ENCODE measurements at places on chromosomes 4 and X.

GRCh38 chr4:184459413-184459812 is 14.9 kb downstream of the IRF2 start:
- DNase-seq = no peak

DNA sequence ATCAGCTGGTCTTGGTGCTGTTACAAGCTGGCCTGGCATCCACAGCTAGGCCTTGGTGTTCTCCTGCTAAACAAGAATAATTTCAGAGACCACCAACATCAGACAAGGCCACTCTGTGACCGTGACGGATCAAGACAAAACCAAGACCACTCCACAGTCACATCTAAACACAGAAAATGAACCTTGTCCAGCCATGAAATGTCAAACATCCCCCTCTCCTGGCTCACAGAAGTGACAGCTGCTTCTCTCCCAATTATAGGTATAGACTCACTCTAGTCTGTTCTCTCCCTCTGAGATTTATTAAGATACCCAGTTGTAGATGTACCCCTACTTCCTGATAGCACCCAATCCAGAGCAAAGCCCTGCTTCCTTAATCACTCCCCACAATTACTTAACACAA is 40.4 kb downstream of the EFHC2 start:
- no peak for DNase-seq

DNA sequence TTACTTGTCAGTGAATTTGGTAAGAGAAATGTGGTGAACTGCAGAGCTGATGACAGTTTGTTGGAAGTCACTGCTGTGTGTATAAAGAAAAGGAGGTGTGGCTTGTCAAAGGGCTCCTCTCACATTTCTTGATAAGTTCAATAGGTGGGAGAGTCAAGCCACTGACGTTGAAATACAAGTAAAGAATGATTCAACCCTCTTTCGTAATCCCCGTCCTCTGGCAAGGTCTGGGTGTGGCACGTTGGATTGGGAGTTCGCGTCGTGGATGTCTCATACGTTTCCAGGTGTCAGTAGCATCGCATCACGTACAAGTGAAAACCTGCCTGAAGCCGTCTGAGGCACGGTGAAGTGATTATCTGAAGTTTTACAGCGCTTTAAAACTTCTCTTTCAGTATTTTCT is 76.4 kb downstream of the EGF start:
- DNase-seq = no peak

DNA sequence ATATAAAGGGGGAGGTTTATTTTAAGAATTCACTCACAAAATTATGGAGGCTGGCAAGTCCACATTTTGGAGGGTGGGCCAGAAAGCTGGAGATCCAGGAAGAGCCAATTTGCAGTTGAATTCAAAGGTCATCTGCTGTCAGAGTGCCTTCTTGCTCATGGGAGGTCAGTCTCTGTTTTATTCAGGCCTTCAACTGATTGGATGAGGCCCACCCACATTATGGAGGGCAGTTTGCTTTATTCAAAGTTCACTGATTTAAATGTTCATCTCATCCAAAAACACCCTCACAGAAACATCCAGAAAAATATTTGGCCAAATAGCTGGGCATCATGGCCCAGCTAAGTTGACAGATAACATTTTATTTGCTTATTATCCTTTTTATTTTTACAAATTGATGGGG is 59.5 kb downstream of the SEPSECS start:
- DNase-seq = no peak

DNA sequence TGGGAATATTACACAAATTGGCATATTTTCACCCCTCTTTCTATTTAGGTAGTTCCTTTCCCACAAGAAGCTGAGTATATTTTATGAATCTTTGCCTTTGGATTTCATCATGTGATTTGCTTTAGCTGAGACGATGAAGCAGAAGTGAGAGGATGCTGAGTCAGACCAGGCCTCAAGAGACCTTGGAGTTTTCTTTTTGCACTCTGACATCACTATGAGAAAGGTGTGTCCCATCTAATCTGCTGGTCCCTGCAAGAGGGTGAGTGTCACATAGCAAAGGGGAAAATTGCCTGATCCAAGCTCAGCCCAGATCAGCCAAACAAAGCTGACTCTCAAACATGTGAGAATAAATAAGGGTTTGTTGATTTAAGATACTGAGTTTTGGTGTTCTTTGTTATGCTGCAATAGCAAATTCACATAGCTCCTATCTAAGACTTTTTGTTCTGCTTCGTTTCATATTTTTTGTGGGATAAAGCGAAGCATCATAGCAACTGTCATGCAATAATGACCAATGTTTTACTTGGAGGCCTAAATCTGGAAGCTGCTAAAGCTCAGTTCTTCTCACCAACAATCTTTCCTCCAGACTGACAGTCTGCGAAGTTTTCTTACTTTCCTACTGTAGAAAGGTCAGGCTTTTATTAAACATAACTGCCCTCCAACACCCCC is 176.9 kb downstream of the PDHA2 start:
- no peak for DNase-seq

DNA sequence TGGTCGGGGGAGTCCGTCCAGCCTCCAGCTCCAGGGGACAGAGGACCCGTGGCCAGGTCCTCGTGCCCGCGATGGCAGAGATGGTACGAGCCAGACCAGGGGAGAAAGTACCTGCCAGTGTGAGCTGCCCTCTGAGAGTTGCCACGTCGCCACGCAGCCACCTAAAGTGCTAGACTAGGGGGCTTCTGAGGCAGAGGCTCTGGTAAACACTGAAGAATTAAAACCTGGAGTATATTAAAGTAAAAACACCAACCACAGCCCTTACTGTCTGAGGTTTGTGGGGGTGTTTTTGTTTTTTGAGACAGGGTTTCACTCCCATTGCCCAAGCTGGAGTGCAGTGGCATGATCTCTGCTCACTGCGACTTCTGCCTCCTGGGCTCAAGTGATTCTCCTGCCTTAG is 60.1 kb upstream of the SORCS2 start:
- DNase-seq = no peak

- DNase-seq = no peak
Measured at GRCh38 chrX:141982296-141982695, 78.6 kb downstream of the MAGEC1 start.

GRCh38 chr4:147286846-147287587 is 193.9 kb upstream of the EDNRA start:
- DNase-seq = no peak

- DNase-seq = no peak
Measured at GRCh38 chrX:137031517-137032340, 2.1 kb downstream of the GPR101 start.

DNA sequence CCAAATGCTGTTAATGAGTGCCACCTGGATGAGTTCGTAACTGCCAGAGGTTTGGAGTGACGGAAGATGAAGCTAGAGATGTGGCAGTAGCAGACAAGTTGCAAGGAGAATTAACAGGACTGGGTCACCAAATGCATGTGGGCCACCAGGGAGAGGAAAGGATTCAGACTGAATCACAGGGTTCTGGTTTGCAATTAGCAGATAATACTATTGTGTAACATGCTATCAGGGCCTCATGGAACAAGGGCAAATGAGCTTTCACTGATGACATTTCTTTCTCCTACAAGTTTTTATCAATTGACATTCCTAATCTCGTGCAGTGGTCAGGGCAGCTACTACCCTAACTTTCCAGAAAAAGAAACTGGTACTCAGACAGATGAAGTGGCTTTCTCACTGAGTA is 21.4 kb downstream of the GAB3 start:
- no peak for DNase-seq

GRCh38 chr4:102449751-102450352 is 51.3 kb upstream of the NFKB1 start:
- no peak for DNase-seq

DNA sequence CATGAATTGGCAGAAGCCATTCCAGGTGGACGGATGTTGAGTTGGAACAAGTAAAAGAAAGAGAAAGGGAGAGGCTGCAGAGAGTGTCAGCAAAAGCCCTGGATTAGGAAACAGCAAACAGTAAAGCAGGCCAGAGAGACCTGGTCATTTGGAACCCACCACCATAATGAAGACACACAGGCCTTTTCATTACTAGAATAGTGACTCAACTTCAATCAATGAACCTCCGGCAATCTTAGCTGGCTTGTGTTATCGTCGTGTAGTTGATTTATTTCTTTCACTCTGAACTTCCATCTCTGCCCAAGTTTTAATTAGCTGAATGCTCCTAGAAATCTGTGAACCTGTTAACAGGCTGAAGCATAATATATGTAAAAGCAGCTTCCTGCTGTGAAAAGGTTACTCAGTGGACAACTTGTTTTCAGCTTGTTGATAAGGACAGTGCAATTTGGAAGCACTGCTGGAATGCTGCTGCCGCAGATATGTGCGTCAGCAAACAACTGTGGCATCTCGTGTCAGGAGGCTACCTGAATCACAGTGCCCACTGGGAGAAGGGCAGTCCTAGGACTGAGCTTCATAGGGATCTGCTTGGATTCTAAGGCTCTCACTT is 68.8 kb downstream of the SPANXN4 start:
- no peak for DNase-seq

GRCh38 chrX:74613370-74614092 is 893 bp downstream of the RLIM start:
- no peak for DNase-seq

DNA sequence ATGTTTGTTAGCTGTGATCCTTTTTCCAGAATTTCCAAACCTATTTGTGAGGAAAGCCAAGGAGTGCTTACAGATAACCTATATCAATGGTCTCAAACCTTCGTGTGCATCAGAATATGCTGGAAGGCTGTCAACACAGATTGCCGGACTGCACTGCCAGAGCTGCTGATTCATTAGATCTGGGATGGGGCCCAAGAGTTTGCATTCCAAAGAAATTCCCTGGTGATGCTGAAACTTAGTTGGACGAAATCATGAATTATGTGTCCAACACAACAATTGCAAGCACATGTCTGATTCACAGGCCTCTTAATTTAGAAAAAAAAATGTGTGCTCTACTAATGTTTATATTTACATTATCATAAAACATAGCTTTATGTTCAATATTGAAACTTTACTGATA is 544.0 kb upstream of the AMOT start:
- DNase-seq = no peak

GRCh38 chr4:32858971-32859370 is 2138.8 kb downstream of the PCDH7 start:
- no peak for DNase-seq

DNA sequence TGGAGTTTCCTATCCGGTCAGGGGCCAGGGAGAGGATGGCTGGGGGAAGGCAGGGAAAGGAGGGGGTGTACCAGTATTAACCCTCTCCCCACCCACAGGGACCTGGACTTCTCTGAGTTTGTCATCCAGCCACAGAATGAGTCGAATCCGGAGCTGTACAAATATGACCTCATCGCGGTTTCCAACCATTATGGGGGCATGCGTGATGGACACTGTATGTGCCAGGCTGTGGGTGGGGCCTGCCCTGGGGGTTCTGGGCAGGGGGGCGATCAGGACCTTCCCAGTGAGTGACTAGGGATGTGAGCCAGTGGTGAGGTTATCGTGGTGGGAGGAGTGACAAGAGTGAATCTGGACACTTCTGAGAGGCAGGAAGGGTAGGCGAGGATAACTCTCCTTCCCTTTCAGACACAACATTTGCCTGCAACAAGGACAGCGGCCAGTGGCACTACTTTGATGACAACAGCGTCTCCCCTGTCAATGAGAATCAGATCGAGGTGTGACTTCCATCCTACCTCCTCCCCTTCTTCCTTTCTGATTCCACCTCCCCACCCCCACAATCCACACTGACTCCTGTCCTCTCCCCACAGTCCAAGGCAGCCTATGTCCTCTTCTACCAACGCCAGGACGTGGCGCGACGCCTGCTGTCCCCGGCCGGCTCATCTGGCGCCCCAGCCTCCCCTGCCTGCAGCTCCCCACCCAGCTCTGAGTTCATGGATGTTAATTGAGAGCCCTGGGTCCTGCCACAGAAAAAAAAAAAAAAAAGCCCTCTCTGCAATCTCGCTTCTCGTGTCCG is 14.6 kb downstream of the USP11 start:
- no peak for DNase-seq

GRCh38 chr4:55251342-55251741 is 94.7 kb upstream of the SRD5A3 start:
- no peak for DNase-seq

DNA sequence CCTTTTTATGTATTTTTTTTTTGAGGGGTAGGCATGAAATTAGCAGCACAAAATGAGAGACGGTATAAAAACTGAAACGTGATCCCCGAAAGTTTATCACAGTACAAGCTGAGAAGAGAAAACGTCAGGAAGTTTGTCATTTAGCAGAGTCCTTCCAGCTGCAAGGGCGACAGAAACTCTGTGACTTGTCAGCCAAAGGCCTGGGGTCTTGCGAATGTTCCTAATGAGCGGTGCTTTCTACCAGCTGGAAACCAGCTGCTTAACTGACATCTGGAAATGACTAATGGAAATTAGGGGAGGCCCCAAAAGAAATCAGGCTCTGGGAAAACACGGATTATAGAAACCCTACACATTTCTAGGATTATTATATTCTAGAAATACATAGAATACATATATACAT is 66.5 kb downstream of the CHRNA9 start:
- no peak for DNase-seq

- no peak for DNase-seq
Measured at GRCh38 chr4:165443276-165443675, 64.5 kb downstream of the CPE start.

DNA sequence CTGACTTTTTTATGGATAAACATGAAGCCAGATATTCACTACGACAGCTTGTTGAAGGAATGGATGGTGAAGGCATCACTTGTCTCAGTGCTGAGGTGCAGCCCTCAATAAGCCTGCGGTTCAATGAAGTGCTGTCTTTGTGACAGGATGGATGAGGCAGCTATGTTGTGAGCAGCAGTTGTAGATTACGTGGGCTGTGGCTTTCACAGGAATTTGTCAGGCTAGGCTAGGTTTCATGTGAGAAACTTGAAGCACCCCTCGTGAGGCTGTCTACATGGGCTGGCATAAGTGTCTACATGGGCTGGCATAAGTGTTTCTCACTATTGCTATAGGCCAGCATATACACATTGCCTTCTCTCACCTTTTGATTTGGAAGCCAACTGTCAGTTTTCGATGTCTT is 1050.0 kb downstream of the ADGRL3 start:
- DNase-seq = no peak

GRCh38 chr4:184815046-184815877 is 10.5 kb downstream of the ACSL1 start:
- no peak for DNase-seq

DNA sequence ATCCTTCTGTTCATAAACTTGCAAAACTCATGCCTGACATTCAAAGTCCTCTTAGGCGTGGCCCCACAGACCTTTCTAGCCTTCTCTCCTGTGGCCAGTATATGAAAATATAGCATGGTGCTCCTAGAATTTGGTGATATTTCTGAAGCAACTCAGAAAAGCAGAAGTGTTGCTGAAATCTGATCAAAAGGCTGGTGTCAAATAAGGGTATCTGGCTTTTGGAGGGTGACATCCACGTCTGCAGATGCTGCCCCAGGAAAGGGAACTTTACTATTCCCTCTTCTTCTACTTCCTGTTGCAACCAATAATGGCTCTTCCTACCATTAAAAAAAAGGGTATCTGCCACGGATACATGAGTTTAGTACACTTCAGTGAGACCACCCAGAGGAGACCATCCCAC is 83.9 kb upstream of the RPS6KA3 start:
- DNase-seq = no peak

DNA sequence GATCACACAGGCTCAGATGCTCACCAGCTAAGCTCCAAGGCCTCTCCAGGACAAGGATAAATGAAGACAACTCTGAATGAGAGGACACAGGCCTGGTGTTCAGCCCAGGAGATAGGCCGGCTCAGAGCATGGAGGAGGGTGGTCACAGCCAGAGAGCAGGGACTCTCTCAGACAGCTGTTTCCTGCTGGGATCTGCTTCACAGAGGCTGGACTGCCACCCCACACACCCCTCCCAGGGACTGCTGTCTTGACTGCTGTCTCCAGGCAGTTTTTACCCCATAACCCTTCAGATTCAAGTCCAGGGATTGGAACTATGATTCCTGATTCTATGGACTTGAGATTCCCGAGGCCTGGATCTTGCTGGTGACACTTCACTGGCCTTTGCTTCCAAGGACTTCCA is 89.0 kb downstream of the SMIM20 start:
- DNase-seq = no peak

Data from stimulated activated CD8-positive, alpha-beta memory T cell treated with anti-CD3 and anti-CD28 coated beads, Interleukin-15, amount 100 ng/mL, for 24 hours (primary cell).